NCI-H524 (cell line): ENCODE measurements at places on chromosomes 5 and 9.

- no peak for DNase-seq
These were observed 47.0 kb upstream of the TGFBR1 start for GRCh38 chr9:99057665-99058625.

GRCh38 chr9:132488626-132489025 is 78.6 kb downstream of the CFAP77 start:
- DNase-seq = peak; percentile 90

- DNase-seq = no peak
These were observed 285.2 kb downstream of the DMRTA1 start for GRCh38 chr9:22731786-22732185.

GRCh38 chr5:72688916-72689315 is 127.5 kb upstream of the TNPO1 start:
- no peak for DNase-seq

GRCh38 chr9:129198319-129199043 is 20.4 kb upstream of the IER5L start:
- no peak for DNase-seq

DNA sequence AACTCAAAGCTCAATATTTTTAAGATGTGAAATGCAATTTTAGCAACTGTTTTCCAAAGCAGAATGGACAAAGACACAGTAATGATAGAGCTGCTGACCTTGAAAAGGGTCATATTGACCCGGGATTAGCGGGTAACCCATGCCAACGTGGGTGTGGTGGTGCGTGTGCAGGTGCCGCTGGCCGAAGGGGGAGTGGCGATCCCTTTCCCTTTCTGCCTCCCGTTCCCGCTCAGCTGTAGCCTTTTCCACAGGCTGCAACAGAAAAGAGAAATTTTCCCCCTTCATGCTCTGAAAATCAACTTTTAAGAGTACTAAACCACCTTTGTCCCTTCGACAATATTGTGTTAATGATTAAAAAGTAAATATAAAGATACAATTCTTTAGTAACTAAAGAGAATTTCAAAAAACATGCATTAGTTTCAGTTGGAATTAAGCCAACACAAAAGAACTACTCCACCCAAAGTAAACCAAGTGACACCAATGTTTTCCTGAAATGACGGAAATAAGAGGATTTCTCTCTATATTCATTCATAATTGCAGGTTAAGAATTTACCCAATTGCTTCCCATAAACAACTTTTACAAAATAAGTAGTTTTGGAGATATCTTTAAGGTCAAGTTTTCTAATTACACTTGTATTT is 105.2 kb downstream of the ZNF608 start:
- DNase-seq = no peak

GRCh38 chr9:110088099-110088498 is 119.9 kb downstream of the C9orf152 start:
- no peak for DNase-seq

DNA sequence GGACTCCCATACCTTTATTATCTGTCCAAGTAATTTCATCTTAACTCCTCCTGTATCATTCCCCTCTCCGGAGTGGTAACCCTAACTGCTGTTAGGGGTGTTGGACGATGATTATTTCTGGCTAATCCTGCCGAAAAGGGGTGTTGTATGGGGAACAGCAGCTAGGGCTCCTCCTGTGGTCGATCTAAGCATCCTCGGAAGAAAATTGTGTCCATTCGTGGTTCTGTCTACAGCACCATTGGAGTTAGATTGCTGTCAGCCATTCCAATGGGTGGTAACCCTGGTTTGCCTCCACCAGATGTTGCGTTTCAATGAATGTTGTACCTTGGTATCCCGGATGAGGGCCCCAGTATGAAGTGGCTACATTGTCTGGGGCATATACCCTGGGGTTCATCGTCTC is 35.6 kb upstream of the LMNB1 start:
- DNase-seq = no peak

- no peak for DNase-seq
These were observed 5.9 kb upstream of the GAS1 start for GRCh38 chr9:86953181-86953580.
